ENCODE measurements at places on chromosomes 13 and 19.

DNA sequence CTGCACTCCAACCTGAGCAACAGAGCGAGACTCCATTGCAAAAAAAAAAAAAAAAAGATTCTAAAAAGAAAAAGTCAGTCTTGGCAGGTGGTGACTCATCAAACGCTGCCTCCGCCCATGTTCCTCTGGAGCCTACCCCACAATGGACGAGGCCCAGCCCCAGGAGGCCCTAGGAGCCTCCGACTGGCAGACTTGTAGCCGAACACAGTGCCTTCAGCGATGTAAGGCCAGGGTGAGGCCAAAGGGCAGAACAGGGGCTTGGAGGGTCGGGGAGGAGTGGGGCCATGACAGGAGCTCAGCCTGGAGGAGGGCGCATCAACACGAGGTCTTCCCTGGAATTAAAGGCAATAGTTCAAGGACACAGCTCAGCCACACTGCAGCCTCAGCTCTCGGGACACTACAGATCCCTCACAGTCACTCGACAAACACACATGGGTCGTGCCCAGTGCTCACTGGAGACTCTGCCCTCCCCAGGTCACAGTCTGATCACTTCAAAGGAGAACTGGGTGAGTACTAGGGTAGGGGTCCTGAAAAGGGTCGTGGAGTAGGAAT, 5.1 kb downstream of the USE1 start:
- DNase-seq, result peak; percentile 46

GRCh38 chr13:112068540-112069060, 1.7 kb downstream of the SOX1 start:
- DNase-seq, result no peak

- peak; percentile 100 for DNase-seq
Measured at GRCh38 chr13:113897161-113897560, 33.3 kb upstream of the GAS6 start.

DNA sequence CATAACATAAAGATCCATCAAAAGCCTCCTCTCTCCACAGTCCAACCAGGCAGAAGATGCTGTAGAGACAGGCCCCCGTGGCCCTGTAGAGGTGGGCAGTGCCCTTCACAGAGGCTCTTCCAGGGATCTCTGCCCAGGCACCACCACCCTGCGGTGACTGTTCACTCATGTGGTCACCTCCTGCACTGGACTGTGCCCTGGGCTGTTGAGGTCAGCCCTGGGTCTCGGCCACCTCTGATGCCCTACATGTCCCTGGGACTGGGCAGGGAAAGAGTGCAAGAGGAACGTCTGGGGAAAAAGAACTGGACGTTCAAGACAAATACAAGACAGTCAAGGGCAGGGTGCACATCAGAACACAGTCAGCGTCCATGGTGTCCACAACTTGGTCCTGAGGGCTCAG, 22.3 kb downstream of the PEPD start:
- DNase-seq, result no peak

DNA sequence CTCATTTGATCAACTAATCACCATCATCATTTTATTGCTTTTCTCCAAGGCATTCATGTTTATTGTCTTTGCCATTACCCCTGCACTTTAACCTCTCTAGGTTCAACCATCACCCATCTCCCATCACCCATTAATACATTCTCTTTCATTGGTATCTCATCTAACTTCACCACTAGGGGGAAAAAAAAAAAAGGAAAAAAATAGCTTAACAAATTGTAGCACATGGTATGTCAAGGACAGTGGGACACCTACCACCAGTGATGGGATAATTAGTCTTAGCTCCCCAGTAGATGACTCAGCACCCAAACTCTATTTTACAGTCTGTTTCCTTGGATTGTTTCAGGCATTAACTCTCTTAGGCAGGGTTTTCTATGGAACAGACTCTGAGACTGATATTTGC, 1770.2 kb upstream of the MIR17HG start:
- DNase-seq, result peak; percentile 6

- DNase-seq, result no peak
Measured at GRCh38 chr19:13574933-13575332, 68.7 kb upstream of the CACNA1A start.

DNA sequence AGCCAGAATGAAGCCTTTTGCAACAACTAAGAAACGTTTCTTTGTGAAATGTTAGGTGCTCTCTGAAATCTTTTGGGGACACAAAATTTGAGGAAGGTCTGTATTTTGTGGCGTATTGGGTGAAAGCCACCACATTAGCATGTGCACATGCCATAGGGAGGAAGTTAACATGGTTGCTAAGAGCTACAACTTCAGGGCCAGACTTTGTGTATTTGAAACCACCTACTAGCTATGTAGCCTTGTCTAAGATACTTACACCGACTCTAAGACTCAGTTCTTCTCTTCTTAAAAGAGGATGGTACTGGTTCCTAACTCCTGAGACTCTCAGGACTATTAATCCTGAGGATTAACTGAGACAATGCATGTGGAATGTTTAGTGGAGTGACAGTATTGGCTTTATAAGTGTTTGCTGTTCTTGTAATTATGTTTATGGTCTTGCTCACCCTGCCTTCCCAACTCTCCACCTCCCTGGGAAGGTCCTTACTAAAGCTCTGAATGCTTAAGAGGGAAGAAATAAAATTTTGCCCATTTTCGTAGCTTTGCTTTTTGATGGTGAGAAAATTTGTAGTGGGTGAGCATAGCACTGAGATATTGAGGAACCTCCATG, 15.5 kb downstream of the SERP2 start:
- DNase-seq, result no peak

DNA sequence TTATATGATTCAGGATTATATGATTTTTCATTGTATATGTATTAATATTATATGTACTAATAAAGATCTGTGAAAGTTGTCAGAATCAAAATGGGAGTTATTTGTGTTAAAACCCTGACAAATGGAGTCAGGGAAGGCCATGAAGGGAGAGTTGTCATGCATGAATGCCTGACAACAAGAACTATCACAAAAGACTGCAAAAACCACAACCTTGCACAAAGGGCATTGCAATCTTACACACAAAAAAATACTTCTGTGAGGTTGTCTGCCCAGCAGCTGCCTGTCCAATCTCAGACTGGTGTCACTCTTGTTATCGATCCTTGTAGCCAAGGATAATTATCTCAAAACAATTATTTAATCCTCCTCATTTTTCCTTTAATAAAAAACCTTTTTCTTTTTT, 21.2 kb upstream of the RBM26 start:
- peak; percentile 65 for DNase-seq

- no peak for DNase-seq
Measured at GRCh38 chr13:111080642-111081041, 34.5 kb upstream of the ARHGEF7 start.

- no peak for DNase-seq
Measured at GRCh38 chr13:62838929-62839328, 1423.3 kb upstream of the PCDH20 start.

GRCh38 chr13:47206111-47206510, 309.3 kb upstream of the HTR2A start:
- DNase-seq, result no peak

DNA sequence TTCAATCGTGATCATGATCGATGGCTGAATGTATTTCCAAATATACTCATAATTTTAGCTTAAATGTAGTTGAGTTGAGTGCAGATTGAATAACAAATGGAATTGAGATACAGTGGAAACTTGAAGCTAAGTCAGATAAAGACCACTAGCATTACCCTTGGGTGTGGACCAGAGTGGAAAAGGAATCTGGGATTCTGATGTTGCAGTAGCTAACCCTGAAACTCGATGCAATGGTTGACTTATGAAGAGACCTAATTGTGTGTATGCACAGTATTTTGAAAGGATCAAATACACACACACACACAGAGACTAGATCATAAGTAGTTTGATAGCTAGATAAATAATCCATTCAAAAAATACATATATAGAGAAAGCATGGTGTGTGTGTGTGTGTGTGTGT, 135.8 kb downstream of the RXFP2 start:
- DNase-seq, result no peak

GRCh38 chr13:75410207-75410606, 71.8 kb downstream of the TBC1D4 start:
- no peak for DNase-seq

DNA sequence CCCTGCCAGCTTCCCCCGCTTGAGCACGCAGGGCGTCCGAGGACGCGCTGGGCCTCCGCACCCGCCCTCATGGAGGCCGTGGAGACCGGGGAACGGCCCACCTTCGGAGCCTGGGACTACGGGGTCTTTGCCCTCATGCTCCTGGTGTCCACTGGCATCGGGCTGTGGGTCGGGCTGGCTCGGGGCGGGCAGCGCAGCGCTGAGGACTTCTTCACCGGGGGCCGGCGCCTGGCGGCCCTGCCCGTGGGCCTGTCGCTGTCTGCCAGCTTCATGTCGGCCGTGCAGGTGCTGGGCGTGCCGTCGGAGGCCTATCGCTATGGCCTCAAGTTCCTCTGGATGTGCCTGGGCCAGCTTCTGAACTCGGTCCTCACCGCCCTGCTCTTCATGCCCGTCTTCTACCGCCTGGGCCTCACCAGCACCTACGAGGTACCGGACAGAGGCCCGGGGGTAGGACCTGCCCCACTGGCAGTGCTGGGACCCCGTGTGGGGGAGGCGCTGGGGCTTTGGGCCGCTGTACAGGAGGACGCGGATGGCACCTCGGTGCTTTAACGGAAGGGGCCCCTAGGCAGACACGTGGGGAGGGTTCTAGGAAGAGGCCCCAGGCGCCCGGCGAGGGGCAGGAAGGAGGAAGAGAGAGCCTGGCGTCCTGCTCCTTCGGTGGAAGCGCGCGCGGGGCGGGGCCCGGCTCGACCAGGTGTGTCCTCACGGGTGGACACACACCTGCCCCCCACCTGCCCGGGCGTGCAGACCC, 681 bp downstream of the SLC5A5 start:
- no peak for DNase-seq

GRCh38 chr13:57631596-57632275, at the start of gene PCDH17:
Gene PCDH17 (plus strand): TSS chr13:57631744. CDS start chr13:57632547, 803 bp downstream.
- peak; percentile 20 for DNase-seq

DNA sequence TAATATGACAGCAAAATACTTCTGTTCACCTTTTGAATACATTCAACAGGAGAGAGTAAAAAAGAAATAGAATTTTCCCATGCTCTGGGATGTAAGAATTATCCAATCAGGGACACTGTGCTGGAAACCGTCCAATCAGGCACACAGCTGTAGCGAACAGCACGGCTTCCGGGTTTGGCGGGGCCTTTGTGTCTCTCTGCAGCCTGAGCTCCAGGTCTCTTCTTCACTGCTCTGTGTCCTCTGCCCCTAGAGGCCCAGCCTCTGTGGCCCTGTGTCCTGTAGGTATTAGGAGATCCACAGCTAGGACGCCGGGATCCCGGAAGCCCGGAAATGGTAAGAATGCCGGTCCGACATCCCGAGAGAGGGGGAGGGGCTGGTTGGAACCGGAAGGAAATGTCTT, 92.7 kb downstream of the ZNF737 start:
- no peak for DNase-seq

DNA sequence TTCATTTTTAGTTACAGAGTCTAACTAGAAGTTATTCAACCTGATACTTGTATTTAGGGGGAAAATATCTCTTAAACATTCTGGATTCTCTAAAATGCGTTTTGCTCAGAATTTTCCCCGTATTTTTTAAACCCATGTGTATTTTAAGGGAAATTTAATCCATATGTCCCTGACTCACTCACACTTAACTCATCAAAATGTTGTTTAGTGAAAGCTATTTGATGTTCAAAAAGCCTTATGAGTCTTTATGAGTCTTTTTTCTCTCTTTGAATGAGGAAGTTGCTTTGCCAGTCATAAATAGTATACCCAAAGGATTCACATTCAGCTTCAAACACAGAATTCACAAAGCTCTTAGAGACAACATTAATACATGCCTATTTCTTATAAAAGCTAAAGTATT, 16.4 kb downstream of the MAB21L1 start:
- no peak for DNase-seq

DNA sequence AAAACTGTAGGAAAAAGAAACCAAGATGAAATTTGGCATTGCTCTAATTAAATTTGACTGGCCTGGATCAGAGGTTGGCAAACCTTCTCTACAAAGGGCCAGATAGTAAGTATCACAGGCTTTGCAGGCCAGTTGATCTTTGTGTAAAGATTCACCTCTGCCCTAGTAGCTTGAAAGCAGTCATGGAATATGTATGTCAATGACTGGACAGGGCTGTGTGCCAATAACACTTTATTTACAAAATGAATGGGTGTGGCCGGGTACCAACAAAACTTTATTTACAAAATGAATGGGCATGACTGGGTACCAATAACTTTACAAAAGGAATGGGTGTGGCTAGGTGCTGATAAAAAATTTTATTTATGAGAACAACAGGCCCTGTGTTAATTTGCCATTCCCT, 20.0 kb downstream of the SIN3B start:
- DNase-seq, result peak; percentile 27

- no peak for DNase-seq
Measured at GRCh38 chr13:99415851-99416331, 85.4 kb upstream of the TM9SF2 start.

DNA sequence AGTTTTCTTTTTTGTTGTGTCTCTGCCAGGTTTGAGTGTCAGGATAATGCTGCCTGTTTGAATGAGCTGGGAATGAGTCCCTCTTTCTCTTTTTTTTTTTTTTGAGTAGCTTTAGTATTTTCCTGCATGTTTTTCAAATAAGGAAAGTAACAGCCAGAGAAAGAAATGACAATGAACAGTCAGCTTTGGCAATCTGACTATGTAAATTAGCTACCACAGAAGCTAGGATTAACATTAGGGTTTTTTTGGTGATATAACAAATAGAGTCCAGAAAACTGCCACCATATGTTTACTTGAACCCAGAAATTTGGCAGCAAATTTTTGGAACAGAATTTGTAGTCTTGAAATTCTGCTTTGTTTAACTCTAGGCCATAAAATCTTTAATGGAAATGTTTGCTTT, 50.5 kb downstream of the SGCG start:
- DNase-seq, result no peak

GRCh38 chr13:38730332-38730731, 43.5 kb downstream of the FREM2 start:
- no peak for DNase-seq

DNA sequence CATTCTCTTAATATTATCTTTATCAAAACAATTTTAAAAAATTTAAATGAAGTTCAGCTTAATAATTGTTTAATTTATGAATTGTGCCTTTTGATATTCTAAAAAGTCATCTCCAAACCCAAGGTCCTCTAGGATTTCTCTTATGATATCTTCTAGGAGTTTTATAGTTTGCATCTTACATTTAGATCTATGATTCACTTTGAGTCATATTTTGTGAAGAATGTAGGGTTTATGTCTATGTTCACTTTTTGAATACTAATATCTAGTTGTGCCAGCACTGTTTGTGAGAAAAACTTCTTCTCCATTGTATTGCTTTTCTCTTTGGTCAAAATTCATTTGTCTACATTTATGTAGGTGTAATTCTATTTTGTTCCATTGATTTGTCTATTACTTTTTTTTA, 1068.4 kb upstream of the SPRY2 start:
- peak; percentile 10 for DNase-seq

- DNase-seq, result no peak
Measured at GRCh38 chr13:98843482-98843877, 91.0 kb upstream of the SLC15A1 start.

GRCh38 chr19:15248106-15248505, 15.9 kb upstream of the EPHX3 start:
- DNase-seq, result no peak

GRCh38 chr19:29544656-29545360, 19.0 kb downstream of the VSTM2B start:
- no peak for DNase-seq

GRCh38 chr19:41808663-41809566, 12.5 kb downstream of the CEACAM3 start:
- DNase-seq, result no peak
